Pancreas (tissue), 10 donors: ENCODE measurements at places on chromosomes 13 and 19. TPM values are rescaled to one million over a fixed set of nuclear protein-coding genes. Genes with fewer than 3 reads are reported as not detected.

Gene ZNF613
- 0.93 TPM for total RNA-seq

Gene WASF3
- 7.7 TPM for total RNA-seq

Gene RUBCNL
- total RNA-seq: 0.81 TPM

Gene MCEMP1
- total RNA-seq: 1.5 TPM

Gene MYO1F
- total RNA-seq: 1.2 TPM

Gene PSG6
- not detected for total RNA-seq

Gene ZNF208
- 1.6 TPM for total RNA-seq
